ENCODE measurements at places on chromosomes 6 and 20. TPM values are rescaled to one million over a fixed set of nuclear protein-coding genes. Genes with fewer than 3 reads are reported as not detected.

Gene GGT7
- 1.8 TPM for polyA plus RNA-seq

Gene RIPPLY2
- not detected for polyA plus RNA-seq

DNA sequence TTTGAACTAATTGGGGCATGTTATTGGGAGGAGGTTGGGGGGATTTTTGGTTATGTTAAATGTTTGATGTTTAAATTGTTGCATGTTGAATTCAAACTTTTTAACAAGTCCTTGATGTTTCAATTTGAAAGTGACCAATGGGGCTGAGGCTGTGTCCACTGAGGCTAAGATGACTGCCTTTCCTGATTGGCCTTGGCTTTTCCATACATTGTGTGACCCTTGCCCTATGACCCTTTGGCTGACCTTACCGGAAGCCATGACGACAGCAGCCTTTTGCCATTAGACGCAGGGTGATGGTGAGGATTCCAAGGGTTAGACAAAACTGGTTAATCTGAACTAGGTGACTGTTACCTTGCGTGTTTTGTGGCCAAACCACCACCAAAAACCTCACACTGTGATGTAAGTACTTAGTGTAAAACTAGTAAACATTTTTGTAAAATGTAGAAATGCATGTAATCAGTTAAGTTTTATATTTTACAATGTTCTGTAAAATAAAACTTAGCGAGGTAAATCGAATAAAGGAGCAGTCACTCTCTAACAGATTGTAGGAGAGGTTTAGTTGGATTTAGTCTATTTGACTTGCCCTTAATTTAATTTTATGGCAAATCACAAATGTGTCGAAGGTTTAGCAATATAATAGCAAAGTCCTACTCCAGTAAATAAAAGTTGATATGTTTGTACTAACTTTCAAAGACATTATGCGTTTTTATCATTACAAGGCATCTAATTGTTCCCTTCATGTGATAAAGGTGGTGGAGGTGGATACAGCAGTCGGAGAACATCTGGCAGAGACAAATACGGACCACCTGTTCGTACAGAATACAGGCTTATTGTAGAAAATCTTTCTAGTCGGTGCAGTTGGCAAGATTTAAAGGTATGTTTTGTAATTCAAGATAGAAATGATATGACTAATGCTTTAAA is 1.6 kb downstream of the SRSF6 start:
- H3K4me1 ChIP-seq: peaks cover 19% of the 10 kb centered on the region
- H3K36me3 ChIP-seq: peaks cover 8% of the 10 kb centered on the region
- H3K4me3 ChIP-seq: peak overlapping the region; percentile 86
- no peaks in the 10 kb centered on the region for H3K27me3 ChIP-seq
- DNase-seq: no peak

- H3K4me1 ChIP-seq: no peaks in the 10 kb centered on the region
- H3K4me3 ChIP-seq: peak overlapping the region; percentile 22
- no peak for DNase-seq
- no peaks in the 10 kb centered on the region for H3K36me3 ChIP-seq
- peak overlapping the region; percentile 73 for H3K27ac ChIP-seq
- H3K27me3 ChIP-seq: no peaks in the 10 kb centered on the region
These were observed 11.5 kb downstream of the PRDM1 start for GRCh38 chr6:106097411-106098231.
